ENCODE measurements at places on chromosomes 16 and 17.
A peak's percentile ranks its signal among the peaks of the same experiment; 100 is the strongest.

GRCh38 chr17:18084256-18084655, 3.5 kb upstream of the DRG2 start:
- DNase-seq = no peak

DNA sequence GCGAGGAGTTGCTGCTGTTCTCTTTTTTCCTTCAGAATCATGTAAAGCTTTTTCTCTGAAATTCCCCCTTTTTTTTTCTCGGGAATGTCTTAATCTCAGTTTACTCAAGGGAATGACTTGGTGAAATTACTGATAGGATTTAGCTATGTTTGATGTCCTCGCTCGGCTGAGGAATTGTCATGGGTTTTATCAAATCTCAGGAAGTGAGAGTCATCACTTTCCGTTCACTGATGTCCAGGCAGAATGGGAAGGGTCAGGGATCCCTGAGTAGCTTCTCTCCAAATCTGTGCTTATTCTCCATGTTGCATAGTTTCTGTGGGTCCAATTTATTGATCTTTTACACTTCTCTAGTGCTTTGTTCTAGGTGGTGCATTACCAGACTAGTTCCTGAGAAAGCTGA, 6.3 kb downstream of the IGSF6 start:
- no peak for DNase-seq

DNA sequence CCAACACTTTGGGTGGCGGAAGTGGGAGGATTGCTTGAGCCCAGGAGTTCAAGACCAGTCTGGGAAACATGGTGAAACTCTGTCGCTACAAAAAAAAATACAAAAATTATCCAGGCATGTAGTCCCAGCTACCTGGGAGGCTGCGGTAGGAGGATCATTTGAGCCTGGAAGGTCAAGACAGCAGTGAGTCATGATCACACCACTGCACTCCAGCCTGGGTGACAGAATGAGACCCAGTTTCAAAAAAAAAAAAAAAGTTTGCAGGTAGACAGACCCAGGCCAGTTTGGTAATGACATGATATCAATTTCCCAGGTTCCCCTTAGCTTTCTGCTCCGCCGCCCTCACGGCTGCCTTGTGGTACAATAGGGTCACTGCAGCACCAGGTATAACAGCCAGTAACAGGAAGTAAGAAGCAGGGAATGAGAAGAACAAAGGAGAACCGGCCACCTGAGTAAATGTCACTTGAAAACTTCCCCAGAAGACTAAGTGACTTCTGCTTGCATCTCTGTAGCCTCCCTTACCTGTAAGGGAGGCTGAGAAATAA, 201.2 kb upstream of the HSBP1 start:
- no peak for DNase-seq

GRCh38 chr17:28725660-28726225, 290 bp downstream of the TLCD1 start:
- DNase-seq = no peak

GRCh38 chr17:3643889-3644349, 7.4 kb downstream of the CTNS start:
- no peak for DNase-seq

- DNase-seq = no peak
These were observed 15.2 kb downstream of the ARHGAP23 start for GRCh38 chr17:38443356-38444031.

DNA sequence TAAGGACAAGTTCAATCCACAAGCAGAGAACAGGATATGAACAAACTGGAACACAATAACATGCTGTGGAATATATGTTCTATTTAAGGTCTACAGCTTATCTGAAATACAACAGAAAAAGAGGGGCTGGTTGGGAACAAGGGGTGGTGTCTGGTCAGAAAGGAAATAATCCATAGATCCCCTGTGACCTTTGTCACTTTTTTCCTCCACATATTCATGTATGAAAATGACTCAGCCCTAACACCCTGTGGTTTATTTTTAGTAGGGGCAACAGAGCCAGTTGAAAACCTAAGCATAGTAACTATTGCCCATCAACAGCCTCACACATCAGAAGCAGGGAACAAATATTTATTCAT, 12.3 kb upstream of the SPAG9 start:
- no peak for DNase-seq

GRCh38 chr16:30725418-30725792, 22.8 kb upstream of the PHKG2 start:
- no peak for DNase-seq

- DNase-seq = no peak
These were observed 458.6 kb upstream of the GOT2 start for GRCh38 chr16:59192551-59193199.

GRCh38 chr16:57724531-57724930, 11.0 kb upstream of the KATNB1 start:
- DNase-seq = no peak

DNA sequence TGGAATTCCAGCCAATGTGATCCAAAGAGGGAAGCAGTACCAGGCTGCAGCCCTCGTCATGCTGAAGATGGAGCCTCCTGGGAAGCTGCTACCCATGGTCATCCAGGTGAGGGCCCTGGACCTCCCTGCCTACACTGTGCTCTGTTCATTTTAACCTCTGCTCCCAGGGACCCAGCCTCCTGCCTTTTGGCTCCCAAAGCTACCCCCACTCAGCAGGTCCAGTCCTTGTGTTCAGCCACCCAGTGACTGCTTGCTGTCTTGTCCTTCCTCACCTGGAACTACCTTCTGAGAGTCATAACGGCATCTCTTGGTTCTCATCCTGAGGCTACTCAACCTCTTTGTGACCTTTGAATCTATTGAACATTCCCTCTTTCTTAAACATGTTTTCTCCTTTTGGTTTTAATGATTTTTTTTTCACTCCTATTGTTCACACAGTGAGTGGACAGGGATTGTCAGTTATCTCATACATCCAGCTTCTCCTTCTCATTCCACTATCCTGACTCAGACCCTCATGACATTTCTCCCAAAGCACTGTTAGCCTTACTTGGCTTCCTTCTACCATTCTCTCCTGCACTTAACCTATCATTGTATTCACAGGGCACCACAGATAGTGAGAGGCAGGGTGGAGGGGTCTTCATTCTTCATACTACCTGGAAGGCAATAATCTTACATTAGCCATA, 53.3 kb downstream of the GOSR1 start:
- no peak for DNase-seq

DNA sequence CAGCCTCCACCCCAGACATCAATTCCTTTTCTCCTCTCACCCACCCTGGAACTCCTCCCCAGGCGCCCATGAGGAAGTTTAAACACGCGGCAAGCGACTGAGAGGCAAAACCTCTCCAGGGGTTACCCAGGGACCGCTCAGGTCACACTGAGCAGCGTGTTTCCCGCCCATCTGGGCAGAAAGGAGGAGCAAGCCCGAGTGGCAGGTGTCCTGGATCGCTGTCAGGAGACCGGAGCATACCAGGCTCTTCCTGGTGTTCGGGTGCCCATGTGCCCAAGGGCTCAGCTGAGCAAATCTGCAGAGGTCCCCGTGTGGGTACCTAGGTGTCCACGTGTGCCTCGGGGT, 491 bp downstream of the SLC25A19 start:
- DNase-seq = no peak

DNA sequence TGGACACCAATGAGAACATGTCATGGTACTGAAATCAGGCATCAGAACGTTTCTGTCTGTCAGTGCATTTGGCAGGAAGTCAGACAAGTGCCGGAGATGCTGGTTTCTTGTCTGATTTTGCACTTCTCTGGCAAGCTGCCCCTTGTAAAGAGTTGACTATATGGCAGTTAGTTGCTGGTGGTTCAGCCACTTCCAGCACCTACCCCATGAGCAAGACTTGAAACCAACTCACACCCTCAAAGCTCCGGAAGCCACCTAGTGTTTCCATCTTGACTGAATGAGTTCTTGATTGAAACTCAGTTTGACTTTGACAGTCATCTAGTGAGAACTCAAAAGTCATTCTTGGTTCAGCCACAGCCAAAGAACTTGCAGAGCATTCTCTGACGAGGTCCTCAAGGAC, 225.1 kb downstream of the SPECC1 start:
- DNase-seq = peak; percentile 38

DNA sequence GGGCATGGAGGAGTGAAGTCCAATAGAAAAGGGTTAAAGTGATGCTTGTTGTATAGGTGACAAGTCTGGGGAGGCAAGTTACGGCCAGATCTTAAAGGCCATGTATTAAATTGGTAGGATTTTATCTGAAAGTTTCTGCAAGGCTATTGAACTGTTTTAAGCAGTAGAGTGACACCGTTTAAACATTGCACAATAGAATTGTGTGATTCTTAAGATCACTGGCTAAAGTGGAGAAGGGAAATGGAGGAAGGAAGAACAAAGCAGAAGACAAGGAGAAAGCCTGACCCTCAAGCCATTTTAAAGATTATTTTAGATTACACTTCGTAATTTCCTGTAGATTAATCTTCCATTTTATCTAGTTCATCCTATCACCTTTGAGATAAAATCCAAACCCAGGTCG, 5.6 kb upstream of the MPHOSPH6 start:
- no peak for DNase-seq

DNA sequence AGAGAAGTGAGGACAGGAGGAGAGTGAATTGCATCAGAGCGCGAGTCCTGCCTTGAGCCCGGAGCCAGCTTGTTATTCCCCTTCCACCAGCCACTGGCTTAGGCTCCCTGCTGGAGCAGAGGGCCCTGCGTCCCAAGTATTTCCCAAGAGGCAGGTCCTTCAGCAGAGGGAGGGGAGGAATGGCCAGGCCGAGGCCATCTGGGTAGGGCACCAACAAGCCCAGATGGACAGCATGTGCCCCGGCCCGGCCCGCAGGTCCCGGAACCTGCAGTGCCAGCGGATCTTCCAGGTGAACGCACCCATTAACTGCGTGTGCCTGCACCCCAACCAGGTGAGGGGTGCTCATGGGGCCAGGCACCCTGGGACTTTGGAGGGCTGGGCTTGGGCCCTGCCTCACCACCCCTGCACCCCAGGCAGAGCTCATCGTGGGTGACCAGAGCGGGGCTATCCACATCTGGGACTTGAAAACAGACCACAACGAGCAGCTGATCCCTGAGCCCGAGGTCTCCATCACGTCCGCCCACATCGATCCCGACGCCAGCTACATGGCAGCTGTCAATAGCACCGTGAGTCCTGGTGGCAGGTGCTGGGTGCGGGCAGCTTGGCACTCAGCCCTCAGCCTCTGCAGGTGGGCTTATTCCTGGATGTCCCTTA, 1.7 kb downstream of the MLST8 start:
- no peak for DNase-seq

- no peak for DNase-seq
These were observed 415 bp upstream of the FLOT2 start for GRCh38 chr17:28897769-28898526.

DNA sequence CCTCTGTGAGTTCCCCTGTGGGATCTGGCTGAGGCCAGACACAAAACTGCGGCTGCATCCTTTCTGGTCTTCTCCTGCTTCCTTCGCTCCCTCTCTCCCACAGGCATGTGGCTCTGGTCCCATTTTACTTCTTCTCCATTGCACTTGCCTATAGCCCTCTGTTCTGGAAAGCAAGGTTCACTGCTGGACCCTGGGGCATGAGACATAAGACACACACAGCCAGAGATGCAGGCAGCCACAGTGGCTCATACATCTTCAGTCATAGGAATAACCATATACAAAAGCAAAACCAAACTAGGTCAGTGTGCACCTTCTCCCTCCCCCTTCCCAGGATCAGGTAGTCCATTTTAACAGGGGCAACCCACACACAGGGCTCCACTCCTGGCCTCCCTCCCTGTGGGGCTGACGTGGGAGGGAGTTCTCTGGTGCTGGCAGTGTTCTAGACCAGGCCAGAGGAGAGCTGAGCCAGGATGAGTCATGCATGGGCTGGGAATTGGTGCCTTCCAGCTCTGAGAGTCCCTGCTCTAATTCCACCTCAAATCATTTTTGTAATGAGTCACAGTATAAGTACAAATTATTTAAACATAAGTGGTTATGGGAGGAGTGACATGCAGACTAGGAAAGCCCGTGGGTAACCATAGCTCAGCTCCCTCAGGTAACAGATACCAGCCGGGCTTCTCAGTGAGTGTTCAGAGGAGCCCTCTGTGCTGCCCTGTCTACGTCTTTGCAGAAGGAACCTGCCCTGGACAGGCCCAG, 58.0 kb downstream of the ASIC2 start:
- DNase-seq = no peak

GRCh38 chr16:64047207-64047606, 1074.7 kb downstream of the CDH11 start:
- no peak for DNase-seq

DNA sequence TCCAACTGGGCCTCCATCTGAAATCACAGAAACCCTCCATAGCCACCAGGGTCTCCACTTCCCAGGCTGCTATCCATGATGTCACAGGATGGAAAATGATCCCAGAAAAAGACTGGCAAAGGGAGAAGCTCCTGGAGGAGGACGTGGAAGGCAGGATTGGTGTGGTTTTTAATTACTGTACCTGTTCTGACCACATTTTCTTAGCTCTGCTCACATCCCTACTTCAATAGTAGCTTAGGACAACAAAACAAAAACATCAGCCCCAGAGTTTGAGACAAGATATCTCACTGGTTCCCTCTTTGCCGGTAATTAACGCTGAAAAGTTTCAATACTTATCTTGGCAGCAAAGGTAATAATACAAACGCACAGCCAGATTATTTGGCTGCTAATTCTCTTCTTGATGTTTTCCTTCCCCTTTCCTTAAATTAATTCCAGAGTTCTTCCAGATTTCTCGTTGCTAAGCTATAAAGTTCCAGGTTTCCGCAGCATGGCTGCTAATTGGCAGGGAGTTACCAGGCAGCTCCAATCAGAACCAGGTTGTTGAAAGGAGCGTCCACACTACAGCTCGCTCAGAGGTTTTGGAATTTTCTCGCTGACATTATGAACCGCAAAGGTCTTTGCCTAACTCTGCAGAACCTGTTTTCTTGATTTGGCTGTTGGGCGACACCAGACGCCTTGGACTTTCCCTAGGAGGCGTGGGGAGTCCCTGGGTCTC, 263.4 kb downstream of the MRTFB start:
- no peak for DNase-seq

- DNase-seq = no peak
These were observed 58.1 kb upstream of the TANC2 start for GRCh38 chr17:62907961-62908360.

- no peak for DNase-seq
These were observed 308.1 kb upstream of the ZFHX3 start for GRCh38 chr16:73355981-73356380.

DNA sequence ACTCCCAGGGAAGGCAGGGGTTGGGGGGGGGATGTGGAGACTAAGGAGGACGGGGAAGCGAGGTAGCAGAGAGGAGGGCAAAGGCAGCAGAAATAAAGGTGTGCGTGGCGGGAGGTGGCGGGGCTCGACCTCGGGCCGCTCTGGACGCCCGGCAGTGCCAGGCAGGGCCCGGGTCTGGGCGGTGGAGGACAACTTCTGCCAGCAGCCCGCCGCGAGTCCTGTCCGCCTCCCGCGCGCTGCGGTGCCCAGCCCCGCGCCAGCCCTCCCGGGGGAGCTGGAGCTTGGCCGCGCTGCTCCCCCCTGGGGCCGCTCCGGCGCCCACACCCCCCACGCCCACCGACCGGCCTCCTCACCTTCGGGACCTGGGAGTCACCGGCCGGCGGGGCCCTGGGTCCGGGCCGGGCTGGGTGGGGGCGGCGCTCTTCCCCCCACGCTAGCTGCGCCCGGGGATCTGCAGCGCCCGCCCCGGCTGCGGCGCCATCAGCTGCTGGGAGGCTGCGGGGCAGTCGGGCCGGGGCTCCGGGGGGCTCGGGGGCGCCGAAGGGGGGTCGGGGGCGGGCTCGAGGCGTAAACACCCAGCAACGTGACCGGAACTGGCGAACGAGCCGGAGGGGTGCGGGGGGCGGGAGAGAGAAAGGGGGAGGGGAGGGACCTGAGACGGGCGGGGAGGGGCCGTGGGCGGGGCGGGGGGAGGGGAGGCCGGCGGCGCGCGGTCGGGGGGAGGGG, at the start of gene CCDC92B:
Gene CCDC92B, minus strand, starts transcription at position 595 of the 726 bp plus-strand sequence. CDS start 14,507 bp downstream, outside the sequence.
- DNase-seq = no peak

GRCh38 chr17:35797370-35797769, 1.9 kb upstream of the MMP28 start:
- DNase-seq = no peak
